NCI-H446 (cell line): ENCODE measurements at places on chromosomes 5 and 9.

DNA sequence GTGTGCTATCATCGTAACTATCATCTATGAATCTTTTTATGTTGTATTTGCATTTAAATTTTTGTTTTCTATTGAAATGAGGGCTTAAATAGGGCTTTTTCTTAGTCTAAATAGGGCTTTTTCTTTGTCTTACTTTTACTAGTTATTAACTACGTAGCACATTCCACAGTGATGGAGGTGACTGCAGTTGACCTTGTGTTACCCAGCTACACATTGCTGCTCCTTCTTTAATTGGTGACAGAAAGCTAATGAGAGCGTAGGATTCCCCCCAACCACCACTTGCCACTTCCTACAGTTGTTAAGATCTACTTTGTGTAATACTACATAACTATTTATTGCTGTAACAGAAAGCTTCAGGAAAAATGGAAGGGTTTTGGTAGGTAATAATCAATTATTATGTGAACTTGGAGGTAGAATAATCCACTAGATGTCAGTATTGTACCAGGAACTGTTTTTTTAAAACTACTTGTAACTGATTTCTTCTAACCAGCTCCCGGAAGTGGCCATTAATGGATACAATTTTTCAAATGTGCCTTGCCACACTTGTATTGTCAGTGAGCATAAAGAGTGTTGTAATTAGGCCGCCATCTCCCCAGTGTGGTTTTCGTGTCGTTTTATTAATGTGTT, 18.0 kb downstream of the MTRR start:
- peak; percentile 37 for DNase-seq

- peak; percentile 57 for DNase-seq
Observed at GRCh38 chr5:144336191-144336961, 165.7 kb downstream of the KCTD16 start.

DNA sequence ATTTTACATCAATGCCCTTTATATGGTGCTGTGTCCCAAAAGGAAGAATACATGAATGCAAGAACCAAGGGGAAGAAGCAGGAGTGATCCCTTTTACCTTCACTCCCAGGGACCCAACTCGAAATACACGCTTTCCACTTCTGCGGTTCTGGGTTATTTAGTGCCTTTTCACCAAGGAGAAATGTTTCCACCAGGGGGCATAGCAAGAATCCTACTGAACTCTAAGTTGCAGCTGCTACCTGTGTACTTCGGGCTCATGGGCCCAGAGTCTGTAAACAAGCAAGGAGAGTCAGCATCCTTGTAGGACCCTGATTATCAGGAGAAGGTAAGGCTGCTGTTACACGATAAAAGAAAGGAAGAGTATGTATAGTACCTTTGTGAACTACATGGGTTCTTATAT, 45.7 kb downstream of the DPYSL3 start:
- DNase-seq = no peak

GRCh38 chr9:10876333-10876732, 263.5 kb upstream of the PTPRD start:
- no peak for DNase-seq

DNA sequence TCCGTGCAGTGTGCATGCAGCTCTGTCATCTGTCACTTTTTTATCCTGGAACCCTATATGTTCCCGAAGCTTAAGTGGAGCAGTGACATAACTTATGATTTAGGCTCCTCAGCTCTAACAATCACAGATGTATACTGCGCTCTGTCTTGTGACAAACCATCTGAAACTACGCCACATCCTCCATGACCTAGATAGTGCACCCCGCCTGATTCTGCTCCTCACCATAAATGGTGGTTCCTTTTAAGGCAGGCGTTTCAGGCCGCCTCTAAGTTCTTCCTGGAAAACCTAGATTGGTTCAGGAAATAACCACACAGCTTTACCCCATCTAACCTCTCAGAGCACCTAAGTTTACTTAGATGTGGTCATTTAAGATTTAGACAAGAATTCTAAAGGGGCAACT, 372.0 kb downstream of the CDH10 start:
- no peak for DNase-seq

DNA sequence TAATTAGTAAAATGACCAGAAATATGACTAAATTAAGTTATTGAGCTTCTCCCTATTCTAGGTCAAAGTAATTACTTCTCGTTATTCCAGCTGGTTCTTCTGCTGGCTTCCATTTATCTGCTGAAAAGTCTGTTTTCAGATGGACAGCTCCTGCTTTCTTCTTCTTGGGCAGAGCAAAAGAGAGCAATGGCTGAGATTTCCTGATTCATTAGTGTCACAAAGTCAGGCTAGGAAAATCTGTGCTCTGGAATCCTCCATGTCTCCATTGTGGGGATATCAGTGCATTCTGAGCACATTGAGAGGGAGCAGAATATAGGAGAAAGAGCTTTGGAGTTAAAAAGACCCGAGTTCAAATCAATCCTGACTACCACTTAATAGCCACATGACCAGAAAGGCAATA, 33.7 kb upstream of the NRG2 start:
- no peak for DNase-seq

DNA sequence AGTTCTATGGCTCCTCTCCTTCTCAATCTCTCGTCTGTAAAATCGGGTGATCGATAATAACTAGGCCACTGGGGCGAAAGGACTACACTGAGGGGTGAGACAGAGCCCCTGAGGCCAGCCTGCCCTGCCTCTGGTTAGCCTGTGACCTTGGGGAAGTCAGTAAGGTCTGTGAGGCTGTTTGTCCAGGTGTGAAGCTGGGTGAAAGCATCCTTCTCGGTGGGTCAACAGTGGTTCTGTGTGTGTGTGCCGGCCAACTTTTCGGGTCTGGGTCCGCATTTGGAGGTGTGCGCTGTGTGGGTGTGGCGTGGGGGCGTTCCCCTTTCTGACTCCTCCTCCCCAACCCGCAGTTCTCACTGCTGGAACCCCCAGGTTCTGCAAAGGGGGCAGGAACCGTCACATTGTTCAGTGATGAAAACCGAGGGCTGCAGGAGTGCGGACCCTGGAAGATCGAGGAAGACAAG, 5.0 kb upstream of the RNF44 start:
- no peak for DNase-seq

- no peak for DNase-seq
Observed at GRCh38 chr9:119905724-119906123, 536.5 kb upstream of the BRINP1 start.

- DNase-seq = no peak
Observed at GRCh38 chr9:78972303-78972999, 599.3 kb upstream of the TLE4 start.

- no peak for DNase-seq
Observed at GRCh38 chr9:135617991-135618411, 21.3 kb downstream of the GLT6D1 start.

- no peak for DNase-seq
Observed at GRCh38 chr5:154485850-154486426, 7.9 kb upstream of the HAND1 start.

GRCh38 chr5:38396766-38397165, 138.4 kb downstream of the EGFLAM start:
- DNase-seq = no peak

GRCh38 chr9:111197256-111197655, 132.8 kb downstream of the OR2K2 start:
- DNase-seq = no peak

DNA sequence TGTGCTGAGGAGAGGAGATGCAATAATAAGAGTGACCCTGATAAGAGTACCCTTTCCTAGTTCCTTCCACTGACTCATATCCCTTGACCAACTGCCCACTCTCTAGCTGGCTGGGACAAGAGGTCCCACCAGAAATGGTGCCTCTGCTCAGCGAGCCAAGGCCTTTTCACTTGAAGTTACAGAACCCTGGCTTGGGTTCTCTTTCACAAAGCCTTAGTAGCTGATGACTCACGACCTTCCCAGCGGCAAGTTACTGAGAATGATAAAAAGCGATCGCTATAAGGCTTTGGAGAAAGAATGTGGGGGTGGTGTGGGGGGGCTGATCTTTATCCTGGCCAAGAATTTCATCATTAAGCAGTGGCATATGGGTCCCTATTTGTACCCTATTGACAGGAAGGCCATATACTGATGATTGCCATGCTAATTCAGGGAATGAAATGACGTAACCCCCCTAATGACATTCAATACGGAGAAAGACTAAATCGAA, 90.3 kb downstream of the FBXO38 start:
- no peak for DNase-seq
